Stimulated activated CD4-positive, alpha-beta T cell treated with anti-CD3 and anti-CD28 coated beads, Interleukin-1b, Interleukin-23, amount 100 ng/mL, for 24 hours (primary cell): ENCODE measurements at places on chromosomes 16 and 17.

DNA sequence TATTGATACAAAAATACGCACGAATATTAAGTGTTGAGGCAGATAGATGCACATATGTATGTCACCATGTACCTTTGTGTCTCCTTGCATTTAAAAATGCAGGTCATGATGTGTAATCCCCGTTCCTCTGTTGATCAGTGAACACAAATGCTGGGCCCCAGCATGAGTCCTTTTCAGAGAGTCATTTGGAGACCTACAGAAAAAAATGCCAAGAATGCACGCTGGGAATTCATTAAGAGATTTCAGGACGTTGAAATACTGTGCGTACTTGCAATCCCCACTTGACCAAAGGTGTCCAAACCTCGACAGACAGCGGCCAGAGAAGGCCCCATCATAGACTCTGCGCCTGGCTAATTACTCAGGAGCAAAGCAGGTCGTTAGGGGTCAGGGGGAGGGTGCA, 496.0 kb downstream of the MAF start:
- no peak for DNase-seq

DNA sequence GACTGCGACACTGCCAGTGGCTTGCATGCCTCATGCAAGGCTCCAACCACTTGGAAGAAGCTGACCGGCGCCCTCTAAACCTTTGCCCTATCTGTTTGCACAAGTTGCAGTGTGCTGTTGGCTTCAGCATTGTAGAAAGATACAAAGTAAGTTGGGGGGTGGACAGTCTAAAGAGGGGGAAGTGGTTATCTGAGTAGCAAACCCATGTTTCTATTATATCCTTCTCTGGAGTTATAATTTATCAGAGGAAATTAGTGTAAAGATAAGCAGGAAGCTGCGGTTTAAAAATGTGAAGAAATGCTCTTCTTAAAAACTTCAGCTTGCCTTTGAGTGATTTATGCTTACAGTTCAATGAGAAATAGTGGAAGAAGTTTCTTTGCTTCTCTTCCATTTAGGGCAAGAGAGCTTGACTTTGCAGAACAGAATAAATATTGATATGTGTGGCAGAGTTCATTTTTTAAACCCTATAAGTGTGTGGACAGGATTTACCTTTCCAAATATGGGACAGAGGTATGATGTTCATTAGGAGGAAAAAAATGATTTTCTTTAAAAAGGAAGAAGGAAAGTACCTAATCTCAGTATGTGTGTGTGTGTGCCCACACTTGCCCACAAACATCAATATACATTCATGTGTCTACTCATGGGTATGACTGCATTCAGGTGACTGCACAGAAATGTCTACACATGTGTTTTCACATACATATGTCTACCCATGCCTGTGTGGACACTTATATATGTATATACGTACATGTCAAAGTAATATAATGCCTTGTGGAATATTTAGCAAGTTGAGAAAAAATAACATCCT, 8.1 kb downstream of the AMZ2 start:
- DNase-seq = no peak

GRCh38 chr17:50677851-50678375, 29.8 kb downstream of the ANKRD40 start:
- no peak for DNase-seq

DNA sequence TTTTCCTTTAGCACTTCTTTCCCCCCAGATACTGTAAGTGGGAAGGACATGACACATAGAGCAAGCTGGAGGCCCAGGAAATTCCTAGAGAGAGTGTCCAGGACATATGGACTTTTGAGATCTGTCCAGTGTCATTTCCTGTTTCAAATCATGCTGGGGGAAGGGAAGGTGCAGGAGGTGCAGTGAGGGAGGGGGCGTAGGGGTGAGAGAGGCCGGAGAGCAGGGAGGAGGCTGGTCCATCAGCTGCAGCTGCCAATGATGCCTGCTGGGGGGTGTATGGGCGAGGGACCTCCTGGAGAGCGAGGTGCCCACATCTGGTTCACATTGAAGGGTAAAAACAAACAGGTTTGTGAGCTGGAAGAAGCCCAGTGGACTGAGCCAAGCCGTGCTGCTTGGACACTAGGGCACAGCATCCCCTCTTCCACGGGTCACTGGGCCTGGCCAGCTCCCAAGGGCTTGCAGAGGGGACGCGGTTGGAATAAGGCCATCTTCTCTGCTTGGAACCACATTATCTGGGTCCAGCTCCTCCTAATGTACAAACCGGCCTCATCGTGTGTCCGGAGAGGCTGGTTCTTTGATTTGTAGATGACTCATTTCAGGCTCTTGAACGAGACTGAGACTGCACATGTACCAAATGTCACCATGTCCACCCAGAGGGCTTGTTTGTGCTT, 70.4 kb upstream of the SMURF2 start:
- no peak for DNase-seq

- DNase-seq = no peak
Measured at GRCh38 chr16:11980136-11980844, 3.8 kb downstream of the SNX29 start.

DNA sequence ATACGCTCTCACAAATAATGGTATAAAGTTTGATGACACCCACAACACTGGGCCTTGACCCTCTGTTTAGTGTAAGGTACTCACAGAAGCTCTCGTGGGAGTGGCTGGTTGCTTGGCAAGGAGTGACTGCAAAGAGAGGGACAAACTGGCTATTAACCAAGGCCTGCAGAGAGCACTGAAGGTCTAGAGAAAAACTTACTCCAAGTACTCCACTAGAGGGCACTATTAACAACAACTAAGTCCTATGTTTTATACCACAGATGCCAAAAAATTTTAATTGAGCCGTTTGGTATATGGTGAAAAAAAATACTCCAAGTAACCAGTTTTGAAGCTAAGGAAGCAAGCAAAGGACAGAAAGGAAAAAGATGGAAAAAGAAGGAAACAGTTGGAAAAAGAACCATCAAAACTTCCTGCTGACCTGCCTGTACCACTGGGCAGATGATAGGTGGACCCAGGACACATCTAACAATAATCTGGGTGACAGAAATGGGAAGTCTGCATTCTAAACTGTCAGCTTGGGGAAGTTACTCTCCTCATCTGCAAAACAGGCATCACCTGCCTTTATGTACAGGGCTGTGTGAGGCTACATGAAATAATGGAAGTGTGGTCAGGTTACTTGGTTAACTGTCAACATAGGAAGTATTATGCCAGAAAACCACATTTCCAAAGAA, 23.2 kb downstream of the DYNC1LI2 start:
- no peak for DNase-seq

GRCh38 chr17:80892019-80892855, 99.4 kb upstream of the CHMP6 start:
- peak; percentile 53 for DNase-seq

DNA sequence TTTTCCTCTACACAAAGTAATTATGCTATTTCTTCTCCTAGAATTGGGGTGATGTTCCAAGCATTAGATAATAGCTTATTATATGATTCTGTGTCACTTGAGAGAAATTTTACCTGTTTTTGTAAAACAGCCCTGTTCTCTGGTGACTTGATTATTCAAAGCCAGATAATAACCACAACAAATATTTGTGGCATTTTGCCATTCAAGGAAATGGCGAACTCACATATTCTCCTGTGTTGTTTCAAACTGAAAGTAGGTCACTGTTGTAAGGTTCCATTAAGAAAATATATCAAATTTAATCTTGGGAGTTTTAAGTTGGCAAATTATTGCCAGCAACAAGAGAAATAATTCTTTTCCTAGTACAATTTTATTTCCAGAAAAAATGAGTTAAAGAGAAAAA, 124.8 kb downstream of the STXBP4 start:
- DNase-seq = no peak

DNA sequence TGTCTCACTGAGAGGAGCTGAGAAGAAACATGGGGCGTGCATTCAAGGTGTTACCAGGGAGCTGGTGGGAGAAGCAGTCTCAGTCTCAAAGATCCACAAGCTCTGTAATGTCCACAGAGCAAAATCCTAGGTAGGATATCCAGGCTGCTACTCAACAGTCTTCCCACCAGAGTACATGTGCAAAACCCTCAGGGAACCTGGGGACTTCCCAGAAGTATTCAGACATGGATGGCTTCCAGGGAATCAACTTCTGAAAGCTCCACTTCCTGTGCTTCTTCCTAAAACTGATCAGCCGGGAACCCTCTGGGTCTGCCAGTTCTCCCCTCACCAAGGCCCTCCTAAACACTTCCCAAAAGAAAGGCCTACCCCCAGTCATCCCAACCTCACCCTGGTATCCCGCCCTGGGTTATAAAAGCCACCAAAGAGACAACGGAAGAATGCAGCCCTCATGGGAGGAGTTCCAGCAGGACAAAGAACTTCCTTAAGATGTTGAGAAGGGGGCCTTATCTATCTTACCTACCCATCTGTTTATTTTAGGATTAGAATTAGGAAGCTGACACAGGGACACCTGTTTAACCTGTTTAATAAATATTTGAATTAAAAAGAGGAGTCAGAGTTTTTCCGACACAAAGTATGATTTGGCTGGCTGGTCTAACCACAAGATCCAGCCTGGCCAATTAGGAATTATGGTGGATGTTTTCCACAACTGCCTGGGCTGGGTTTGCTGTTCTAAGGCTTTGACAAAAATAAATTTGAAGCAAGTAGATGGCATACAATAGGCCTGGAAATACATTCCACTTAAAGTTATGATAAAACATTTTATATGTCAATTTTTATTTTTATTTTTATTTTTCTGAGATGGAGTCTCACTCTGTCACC, 37.0 kb downstream of the CUEDC1 start:
- no peak for DNase-seq

- DNase-seq = no peak
Measured at GRCh38 chr16:3625911-3626732, 14.7 kb upstream of the SLX4 start.

- no peak for DNase-seq
Measured at GRCh38 chr17:68566442-68566738, 34.8 kb downstream of the FAM20A start.

GRCh38 chr17:79919164-79919585, 79.9 kb upstream of the CBX4 start:
- no peak for DNase-seq

GRCh38 chr16:84334058-84334457, 34.3 kb upstream of the ATP2C2 start:
- no peak for DNase-seq

DNA sequence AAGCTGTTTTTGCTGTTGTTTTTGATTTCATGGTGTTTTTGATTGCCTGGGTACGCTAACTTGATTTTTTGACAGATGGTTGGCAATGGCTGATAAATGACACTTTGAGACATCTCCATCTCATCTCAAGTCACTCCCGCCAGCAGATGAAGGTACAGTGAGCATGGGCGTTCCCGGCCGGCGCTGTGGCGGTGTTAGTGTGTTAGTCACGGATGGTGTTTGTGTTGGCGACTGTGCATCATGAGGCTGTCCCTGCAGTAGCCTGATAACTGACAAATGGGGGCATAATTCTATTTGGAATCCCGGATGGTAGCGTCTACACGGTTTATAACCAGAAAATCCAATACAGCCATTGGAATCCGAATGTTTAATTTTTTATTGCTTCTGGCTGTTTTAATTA, 81.6 kb upstream of the ZNF750 start:
- DNase-seq = no peak

- no peak for DNase-seq
Measured at GRCh38 chr16:74438492-74438979, 17.3 kb upstream of the CLEC18B start.

DNA sequence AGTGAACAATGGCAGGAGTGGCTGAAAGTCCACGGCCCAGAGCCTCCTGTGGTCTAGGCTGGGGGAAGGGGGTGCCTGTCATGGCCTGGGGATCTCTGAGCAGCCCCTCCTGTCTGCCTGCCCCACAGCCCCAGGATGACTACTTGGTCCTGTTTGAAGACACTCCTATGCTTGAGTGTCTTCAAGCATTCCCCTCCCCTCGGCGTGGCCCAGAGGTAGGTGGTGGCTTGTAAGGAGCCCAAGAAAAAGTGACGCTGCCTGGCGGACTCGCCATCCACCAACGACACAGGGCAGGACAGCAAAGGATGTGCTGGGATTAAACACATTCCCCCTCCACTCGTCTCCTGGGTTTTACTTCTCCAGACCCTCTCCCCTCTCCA, 5.7 kb downstream of the SULT1A1 start:
- DNase-seq = no peak

GRCh38 chr17:17411692-17412091, 65.1 kb upstream of the MED9 start:
- DNase-seq = no peak
